Substantia nigra (tissue), 51 donors: ENCODE measurements at places on chromosomes 7 and 10.

GRCh38 chr7:82019551-82020475, 250.0 kb upstream of the HGF start:
- no peak for DNase-seq

DNA sequence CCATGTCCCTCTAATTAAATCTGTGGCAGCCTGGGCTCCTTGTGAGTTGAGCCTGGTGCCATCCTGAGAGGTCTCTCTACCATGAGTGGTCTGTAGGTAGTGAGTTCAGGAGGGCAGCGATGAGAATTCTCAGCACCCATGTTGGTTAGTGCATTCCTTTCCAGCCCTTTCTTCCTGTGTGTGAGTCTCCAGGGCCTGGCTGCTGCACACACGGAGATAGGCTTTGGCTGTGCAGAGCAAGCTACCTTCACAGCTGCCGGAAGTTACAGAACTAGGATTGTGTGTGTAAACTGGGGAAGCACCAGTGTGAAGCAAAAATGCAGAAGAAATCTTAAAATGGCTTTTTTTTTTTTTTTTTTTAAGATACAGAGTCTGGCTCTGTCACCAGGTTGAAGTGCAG, 358.6 kb downstream of the PAXIP1 start:
- DNase-seq: no peak

GRCh38 chr10:86670290-86670811, 2.0 kb downstream of the LDB3 start:
- DNase-seq: no peak

GRCh38 chr10:77301305-77301730, 336.3 kb downstream of the KCNMA1 start:
- DNase-seq: no peak
